H9 (cell line): ENCODE measurements at places on chromosomes 6 and 20. TPM values are rescaled to one million over a fixed set of nuclear protein-coding genes. Genes with fewer than 3 reads are reported as not detected.
A peak's percentile ranks its signal among the peaks of the same experiment; 100 is the strongest.

GRCh38 chr6:49866485-49866943 is at the start of gene CRISP1:
Gene CRISP1, minus strand, starts transcription at chr6:49866535. Its CDS starts 9,135 bp downstream, at chr6:49857400.
- no peaks in the 10 kb centered on the region for H3K4me1 ChIP-seq
- no peaks in the 10 kb centered on the region for H3K27me3 ChIP-seq
- H3K27ac ChIP-seq, result no peak within 1 kb of the TSS
- H3K4me3 ChIP-seq, result no peak within 1 kb of the TSS
- no peak for DNase-seq
- peaks cover 1% of the 10 kb centered on the region; the same call in 1 of the 2 replicates for H3K36me3 ChIP-seq

- no peaks in the 10 kb centered on the region for H3K36me3 ChIP-seq
- no peak for DNase-seq
- no peaks in the 10 kb centered on the region for H3K4me1 ChIP-seq
- no peak overlapping the region for H3K4me3 ChIP-seq
- no peaks in the 10 kb centered on the region for H3K27me3 ChIP-seq
- H3K27ac ChIP-seq, result no peak overlapping the region
Measured at GRCh38 chr6:47014401-47014800, 27.7 kb downstream of the ADGRF1 start.

- no peak overlapping the region for H3K27ac ChIP-seq
- H3K4me1 ChIP-seq, result no peaks in the 10 kb centered on the region
- H3K36me3 ChIP-seq, result no peaks in the 10 kb centered on the region
Measured at GRCh38 chr6:116447496-116448011, 13.6 kb upstream of the CALHM6 start.

DNA sequence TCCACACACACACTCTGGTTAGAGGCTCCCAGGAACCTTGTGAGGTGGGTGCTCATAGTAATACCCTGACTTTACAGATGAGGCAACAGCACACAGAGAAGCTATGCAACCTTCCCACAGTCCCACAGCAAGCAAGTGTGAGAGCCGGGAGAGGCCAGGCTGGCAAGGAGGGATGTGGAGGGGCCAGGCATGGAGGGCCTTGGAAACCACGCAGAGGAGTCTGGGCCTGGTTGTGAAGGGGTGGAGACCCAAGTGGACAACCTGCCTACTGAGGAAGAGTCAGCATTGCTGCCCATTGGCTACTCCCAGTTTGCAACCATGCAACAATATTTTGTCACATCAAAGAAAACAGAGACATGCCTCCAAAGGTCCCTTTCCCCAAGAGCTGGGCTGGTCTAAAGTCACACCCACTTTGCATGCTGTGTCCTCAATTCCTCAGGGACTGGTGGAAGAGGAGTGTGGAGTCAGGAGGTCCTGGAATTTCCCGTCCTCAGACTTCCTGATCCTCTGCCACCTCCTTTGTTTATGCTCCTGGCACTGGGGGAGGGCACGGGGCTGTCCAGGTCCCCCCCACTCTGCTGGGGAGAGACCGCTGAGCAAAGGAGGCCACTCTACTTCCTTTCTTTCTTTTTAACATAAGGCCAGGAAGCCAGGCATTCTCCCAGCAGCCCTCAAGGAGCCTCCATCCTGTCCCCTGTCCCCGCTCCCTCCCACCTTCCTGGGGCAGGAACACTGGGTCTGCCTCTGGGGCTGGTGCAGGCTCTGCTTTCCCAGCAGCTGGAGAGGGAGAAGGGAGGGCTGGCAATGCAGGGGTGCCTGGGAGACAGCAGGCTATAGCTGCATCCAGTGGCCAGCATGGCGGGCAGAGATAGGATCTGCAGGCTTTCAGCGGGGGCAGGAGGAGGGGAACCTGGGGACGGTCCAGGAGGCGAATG is 68.3 kb downstream of the NOL4L start:
- H3K27ac ChIP-seq, result no peak overlapping the region
- no peaks in the 10 kb centered on the region for H3K27me3 ChIP-seq
- no peak overlapping the region for H3K4me3 ChIP-seq
- no peaks in the 10 kb centered on the region; the same call in 2 of the 3 replicates for H3K36me3 ChIP-seq
- H3K4me1 ChIP-seq, result no peaks in the 10 kb centered on the region

Gene TMEM14A
- total RNA-seq, result 7.3 and 10.7 TPM in 2 replicates

Gene KHDRBS2
- total RNA-seq, result 2.7 and 3.0 TPM in 2 replicates

DNA sequence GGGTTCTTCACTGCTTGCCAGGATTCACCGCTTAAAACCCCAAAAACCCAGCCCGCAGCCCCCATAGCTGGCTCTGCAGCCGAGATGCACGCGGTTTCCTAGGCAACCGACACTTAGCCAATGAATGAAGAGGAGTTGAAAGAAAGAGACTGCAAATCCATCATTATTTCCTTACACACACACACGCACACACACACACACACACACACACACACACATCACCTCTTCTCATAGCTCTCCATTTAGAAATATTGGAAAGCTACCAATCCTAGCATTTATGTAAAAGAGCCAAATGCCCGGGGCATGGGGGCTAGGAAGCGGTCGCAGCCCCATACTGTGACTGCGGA is 3.4 kb upstream of the TUBB2B start:
- H3K27me3 ChIP-seq, result no peaks in the 10 kb centered on the region; the same call in 1 of the 2 replicates
- peak overlapping the region; percentile 92 for H3K4me3 ChIP-seq
- peaks cover 6% of the 10 kb centered on the region for H3K36me3 ChIP-seq
- no peak overlapping the region for H3K27ac ChIP-seq
- peaks cover 7% of the 10 kb centered on the region; the same call in 1 of the 2 replicates for H3K4me1 ChIP-seq

Gene FAM83C
- total RNA-seq, result not detected in 2 replicates

GRCh38 chr6:110688661-110689268 is 126.5 kb downstream of the CDK19 start:
- H3K4me3 ChIP-seq, result no peak overlapping the region
- no peak for DNase-seq
- H3K27me3 ChIP-seq, result no peaks in the 10 kb centered on the region
- no peaks in the 10 kb centered on the region for H3K4me1 ChIP-seq
- no peak overlapping the region for H3K27ac ChIP-seq

Gene UNC5CL
- total RNA-seq, result 0.79 and 0.81 TPM in 2 replicates

DNA sequence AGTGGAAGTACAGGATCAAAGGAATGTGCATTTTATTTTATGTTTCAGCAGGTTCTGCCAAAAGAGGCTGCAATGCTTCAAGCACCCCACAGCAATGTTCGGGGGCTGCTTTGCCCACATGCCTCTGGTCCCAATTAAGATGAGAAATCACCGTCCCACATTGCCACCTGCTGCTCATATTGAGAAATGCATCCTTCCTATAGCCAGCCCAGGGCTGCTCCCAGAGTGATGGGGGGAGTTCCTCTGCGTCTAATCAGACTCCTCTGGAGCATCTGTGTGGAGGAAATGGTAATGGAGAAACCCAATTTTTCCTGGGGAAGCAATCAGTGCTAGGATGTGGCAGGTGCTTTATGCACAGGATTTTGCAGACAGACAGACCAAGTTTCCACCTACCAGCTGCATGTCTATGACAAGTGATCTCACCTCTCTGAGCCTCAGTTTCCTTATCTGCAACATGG is 33.7 kb downstream of the PTGIS start:
- DNase-seq, result peak; percentile 77
- H3K27me3 ChIP-seq, result no peaks in the 10 kb centered on the region
- H3K4me1 ChIP-seq, result no peaks in the 10 kb centered on the region
- no peak overlapping the region for H3K4me3 ChIP-seq
- no peak overlapping the region for H3K27ac ChIP-seq

- H3K27me3 ChIP-seq, result no peaks in the 10 kb centered on the region
- H3K36me3 ChIP-seq, result peaks cover 4% of the 10 kb centered on the region; the same call in 2 of the 3 replicates
- H3K4me3 ChIP-seq, result no peak overlapping the region
Measured at GRCh38 chr6:80217794-80218193, 111.3 kb downstream of the BCKDHB start.

Gene NFKBIE
- 9.7 and 12.1 TPM in 2 replicates for total RNA-seq

Gene RFX6
- total RNA-seq, result not detected in 2 replicates

DNA sequence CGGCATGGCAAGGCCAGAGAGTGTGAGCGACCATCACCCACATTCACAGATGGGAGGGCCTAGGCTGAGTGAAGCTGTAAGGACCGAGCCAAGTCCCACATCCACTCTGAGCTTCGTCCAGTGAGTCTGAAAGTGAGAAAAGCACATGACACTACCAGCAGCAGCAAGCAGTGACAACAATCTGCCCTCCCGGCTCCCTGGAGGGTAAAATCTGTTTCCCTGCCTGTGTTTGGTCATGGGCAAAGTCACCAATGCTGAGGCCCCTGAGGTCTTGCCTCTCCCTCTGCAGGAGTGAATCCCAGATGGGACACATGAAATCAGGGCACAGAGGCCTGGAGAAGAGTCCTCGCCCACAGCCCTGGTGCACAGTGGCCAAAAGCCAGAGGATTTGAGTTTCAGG is 6.4 kb upstream of the CST7 start:
- H3K27ac ChIP-seq, result no peak overlapping the region
- no peaks in the 10 kb centered on the region for H3K27me3 ChIP-seq
- no peak for DNase-seq
- no peaks in the 10 kb centered on the region for H3K36me3 ChIP-seq
- no peak overlapping the region for H3K4me3 ChIP-seq

- DNase-seq, result peak; percentile 8
- no peak overlapping the region for H3K4me3 ChIP-seq
- no peaks in the 10 kb centered on the region for H3K27me3 ChIP-seq
- no peaks in the 10 kb centered on the region for H3K4me1 ChIP-seq
Measured at GRCh38 chr20:25000268-25000801, 7.8 kb upstream of the APMAP start.

GRCh38 chr6:41896281-41896680 is 1.1 kb upstream of the USP49 start:
- peak overlapping the region; percentile 85 for H3K27ac ChIP-seq
- no peak for DNase-seq
- peaks cover 9% of the 10 kb centered on the region; the same call in 1 of the 2 replicates for H3K4me1 ChIP-seq

- no peak overlapping the region for H3K4me3 ChIP-seq
- no peak overlapping the region for H3K27ac ChIP-seq
- H3K27me3 ChIP-seq, result no peaks in the 10 kb centered on the region
- no peaks in the 10 kb centered on the region for H3K36me3 ChIP-seq
- no peak for DNase-seq
- H3K4me1 ChIP-seq, result no peaks in the 10 kb centered on the region
Measured at GRCh38 chr6:76240092-76240491, 167.6 kb upstream of the IMPG1 start.

DNA sequence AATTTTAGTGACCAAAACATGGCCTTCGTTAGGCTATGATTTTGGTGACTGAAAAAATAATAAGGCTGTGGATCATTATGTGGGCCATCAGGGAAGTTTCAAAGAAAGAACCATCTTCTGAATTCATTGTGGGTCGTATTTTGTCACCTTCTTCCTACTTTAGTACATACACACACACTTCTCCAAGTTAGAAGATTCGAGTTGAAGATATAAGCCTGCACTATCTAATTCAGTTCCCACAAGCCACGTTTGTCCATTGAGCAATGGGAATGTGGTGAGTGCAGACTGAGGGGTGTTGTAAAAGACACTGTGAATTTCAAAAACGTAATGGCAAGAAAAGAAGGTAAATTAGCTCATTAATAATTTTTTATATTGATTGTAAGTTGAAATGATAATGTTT is 766.0 kb downstream of the KIF16B start:
- no peak for DNase-seq
- no peaks in the 10 kb centered on the region for H3K27me3 ChIP-seq
- H3K4me3 ChIP-seq, result no peak overlapping the region
- H3K27ac ChIP-seq, result no peak overlapping the region
- peaks cover 36% of the 10 kb centered on the region for H3K36me3 ChIP-seq

Gene DYNLT2
- total RNA-seq, result 1.3 and 1.8 TPM in 2 replicates

Gene GJE1
- not detected in 2 replicates for total RNA-seq

Gene FOXC1
- total RNA-seq, result 0.04 TPM in 1 of 2 replicates, not detected in the other

GRCh38 chr6:42410861-42411260 is 40.9 kb downstream of the TRERF1 start:
- H3K4me3 ChIP-seq, result no peak overlapping the region
- no peak overlapping the region for H3K27ac ChIP-seq
- no peak for DNase-seq
- H3K4me1 ChIP-seq, result no peaks in the 10 kb centered on the region; the same call in 1 of the 2 replicates

Gene MAP7
- total RNA-seq, result 50.2 and 51.1 TPM in 2 replicates

DNA sequence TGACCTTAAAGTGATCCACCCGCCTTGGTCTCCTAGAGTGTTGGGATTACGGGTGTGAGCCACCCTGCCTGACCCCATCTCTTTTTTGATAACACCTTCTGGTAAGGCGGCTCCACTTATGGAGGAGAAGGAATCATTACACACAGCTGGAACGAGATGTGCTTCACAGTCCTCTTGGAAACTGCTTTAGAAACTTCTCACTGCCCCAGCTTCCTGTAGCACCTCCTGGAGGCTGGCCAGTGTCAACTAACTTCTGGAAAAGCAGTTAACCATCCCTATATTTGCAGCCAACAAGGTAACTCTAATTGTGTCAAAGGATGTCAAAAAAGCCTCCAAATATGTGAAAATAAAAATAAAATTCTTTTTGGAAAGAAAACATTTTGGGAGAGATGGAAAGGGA is 48.8 kb upstream of the BCLAF1 start:
- no peak for DNase-seq
- no peaks in the 10 kb centered on the region for H3K4me1 ChIP-seq
- H3K27ac ChIP-seq, result no peak overlapping the region

Gene EPB41L2
- total RNA-seq, result 78.7 and 90.2 TPM in 2 replicates

- DNase-seq, result no peak
- H3K27ac ChIP-seq, result no peak overlapping the region
- H3K27me3 ChIP-seq, result no peaks in the 10 kb centered on the region
- no peaks in the 10 kb centered on the region for H3K4me1 ChIP-seq
Measured at GRCh38 chr6:85261271-85261670, 188.6 kb upstream of the NT5E start.

Gene PTCRA
- total RNA-seq, result not detected in 2 replicates

DNA sequence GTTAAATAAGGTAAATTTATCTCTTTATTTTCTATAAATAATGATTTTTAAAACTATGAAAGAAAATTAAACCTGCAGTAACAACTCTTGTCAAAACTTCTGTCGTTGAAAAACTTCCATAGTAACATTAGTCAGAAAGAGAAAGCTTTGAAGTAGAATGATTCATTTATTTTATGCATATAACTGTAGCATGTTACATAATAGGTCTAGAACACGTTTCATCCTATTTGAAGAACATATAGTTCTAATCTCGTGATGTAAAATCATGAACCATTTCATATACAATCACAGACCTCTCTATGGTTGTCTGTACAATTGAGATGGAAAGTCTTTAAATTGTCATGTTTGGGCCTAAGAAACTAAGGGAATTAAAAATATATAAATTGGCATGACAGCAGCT is 61.3 kb upstream of the MYLIP start:
- H3K27ac ChIP-seq, result no peak overlapping the region
- H3K36me3 ChIP-seq, result no peaks in the 10 kb centered on the region
- H3K4me3 ChIP-seq, result no peak overlapping the region
- H3K4me1 ChIP-seq, result peaks cover 6% of the 10 kb centered on the region; the same call in 1 of the 2 replicates
- DNase-seq, result no peak

DNA sequence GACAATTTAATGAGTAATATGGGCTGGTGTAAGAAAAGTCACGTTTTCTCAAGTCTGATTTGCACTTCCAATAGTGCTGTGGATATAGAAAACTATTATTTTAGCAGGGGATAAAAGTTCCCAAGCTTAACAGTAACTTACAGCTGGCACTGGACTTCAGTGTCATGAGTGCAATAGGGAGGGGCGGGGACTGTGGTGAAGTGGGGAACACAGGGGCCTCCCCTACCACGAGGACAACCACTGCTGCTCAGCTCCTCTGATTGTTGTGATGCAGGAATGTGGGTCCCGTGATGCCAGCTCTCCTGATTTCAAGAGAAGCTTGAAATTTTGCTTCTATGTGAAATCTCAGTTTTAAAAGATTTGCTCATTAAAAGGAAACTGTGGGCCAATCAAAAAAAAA is 24.0 kb downstream of the SLC13A3 start:
- H3K27me3 ChIP-seq, result no peaks in the 10 kb centered on the region
- H3K36me3 ChIP-seq, result peaks cover 16% of the 10 kb centered on the region
- H3K4me3 ChIP-seq, result no peak overlapping the region
- DNase-seq, result no peak

Gene MLN
- not detected in 2 replicates for total RNA-seq

Gene UBE2J1
- total RNA-seq, result 13.1 and 13.2 TPM in 2 replicates

- no peaks in the 10 kb centered on the region for H3K27me3 ChIP-seq
- H3K36me3 ChIP-seq, result no peaks in the 10 kb centered on the region
- no peak overlapping the region for H3K27ac ChIP-seq
- H3K4me1 ChIP-seq, result no peaks in the 10 kb centered on the region
- no peak overlapping the region for H3K4me3 ChIP-seq
Measured at GRCh38 chr6:89368999-89369398, 16.5 kb upstream of the UBE2J1 start.
